B cell (primary cell): ENCODE measurements at places on chromosomes 11 and 22.

- no peak for DNase-seq
These were observed 261.9 kb upstream of the LUZP2 start for GRCh38 chr11:24234822-24235508.

- DNase-seq, result no peak
These were observed 1.4 kb upstream of the TBC1D22A start for GRCh38 chr22:46761017-46761416.

- DNase-seq, result peak; percentile 75
These were observed 26.4 kb downstream of the KCTD17 start for GRCh38 chr22:37077802-37078448.

DNA sequence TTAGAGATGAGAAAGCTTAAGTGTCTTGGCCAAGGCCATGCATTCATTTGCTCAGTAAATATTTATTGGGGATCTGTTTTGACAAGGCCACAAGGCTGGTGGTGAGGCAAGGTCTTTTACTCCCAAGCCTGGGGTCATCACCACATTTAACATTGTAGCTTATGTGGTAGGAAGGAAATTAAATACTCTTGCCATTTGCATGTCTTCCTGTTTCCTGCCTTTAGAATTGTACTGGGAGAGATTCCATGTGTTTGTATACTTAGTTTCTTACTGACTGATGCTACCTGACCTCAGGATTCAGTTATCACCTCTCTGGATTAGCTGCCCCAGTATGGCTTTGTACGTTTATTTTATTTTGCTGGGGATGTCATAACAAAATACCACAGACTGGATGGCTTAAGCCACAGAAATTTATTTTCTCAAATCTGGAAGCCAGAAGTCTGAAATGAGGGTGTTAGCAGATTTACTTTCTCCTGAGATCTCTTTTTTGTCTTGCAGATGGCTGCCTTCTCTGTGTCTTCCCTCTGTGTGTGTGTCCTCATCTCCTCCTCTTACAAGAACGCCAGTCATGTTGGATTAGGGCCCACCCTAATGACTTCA lies 44.8 kb downstream of the SPECC1L start:
- DNase-seq, result no peak

DNA sequence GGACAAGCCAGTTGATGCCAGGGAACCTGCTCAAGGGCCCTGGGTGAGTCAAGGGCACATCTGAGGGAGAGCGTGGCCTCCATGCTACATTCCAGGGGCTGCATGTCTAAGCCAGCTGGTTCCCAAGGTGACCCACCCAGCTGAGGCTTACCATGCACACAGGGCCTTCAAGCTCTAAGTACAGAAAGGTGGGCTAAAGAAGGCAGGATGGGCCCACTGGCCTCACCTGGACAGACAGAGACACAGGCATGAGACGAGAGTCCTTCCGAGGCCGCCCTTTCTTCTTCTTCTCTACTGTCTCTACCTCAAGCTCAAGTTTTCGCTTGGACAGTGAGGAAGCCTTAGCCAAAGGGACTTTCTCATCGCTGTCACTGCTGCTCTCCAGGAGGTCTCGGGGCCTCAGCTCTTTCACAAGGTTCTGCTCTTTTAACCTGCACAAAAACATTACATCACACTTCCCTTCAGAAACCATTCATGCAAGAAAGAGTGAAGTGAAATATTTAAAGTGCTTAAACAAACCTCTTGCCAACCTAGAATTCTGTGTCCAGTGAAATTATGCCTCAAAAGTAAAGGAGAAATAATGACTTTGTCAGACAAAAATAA lies 69.9 kb downstream of the HIRA start:
- peak; percentile 92 for DNase-seq

DNA sequence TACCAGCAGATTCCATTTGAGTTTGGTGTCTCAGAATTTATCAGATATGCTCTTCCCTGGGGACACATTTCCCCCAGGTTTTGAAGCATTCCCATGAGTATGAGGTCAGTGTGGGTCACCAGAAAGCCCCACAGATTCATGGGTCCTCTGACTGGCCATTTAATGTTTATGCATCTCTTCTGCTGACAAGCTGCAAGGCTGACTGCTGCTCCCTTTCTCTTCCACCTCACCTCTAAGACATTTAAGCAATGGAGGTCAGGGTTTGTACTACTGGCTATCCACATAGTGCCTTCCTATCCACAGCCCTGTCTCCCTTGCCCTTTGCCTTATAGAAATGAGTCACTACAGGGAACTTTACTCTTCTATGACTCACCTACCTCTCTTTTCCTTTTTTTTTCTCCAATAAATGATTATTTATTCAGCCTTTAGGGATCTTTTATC lies 106.0 kb upstream of the TIMP3 start:
- DNase-seq, result no peak

- no peak for DNase-seq
These were observed 55.2 kb upstream of the RPS13 start for GRCh38 chr11:17132654-17133053.
